ENCODE measurements at places on chromosomes 11 and 22.
A peak's percentile ranks its signal among the peaks of the same experiment; 100 is the strongest.

GRCh38 chr22:48981371-48982061 is 846.2 kb downstream of the BRD1 start:
- DNase-seq: no peak

DNA sequence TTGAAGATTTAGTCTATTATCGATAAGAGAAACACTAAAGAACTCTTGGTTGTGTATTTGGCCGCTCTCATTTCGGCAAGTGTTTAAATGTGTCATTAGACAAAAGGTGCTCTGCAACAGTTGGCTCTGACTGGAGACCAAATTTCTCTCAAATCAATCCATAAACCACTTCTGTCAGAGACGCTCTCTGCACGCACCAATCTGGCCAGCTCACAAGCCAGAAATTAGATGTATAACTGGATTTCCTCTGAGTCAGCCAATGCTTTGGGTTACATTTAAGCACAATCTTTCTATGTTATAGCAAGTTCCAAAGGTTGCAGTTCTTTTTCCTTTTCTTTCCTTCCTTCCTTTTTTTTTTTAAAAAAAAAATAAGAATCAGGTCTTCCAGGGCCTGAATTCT is 17.6 kb upstream of the PARVA start:
- no peak for DNase-seq

- no peak for DNase-seq
Observed at GRCh38 chr11:207863-208180, 314 bp downstream of the RIC8A start.

- DNase-seq: peak; percentile 54
Observed at GRCh38 chr11:77547863-77548551, 41.7 kb upstream of the AQP11 start.

GRCh38 chr11:82529936-82530335 is 203.7 kb downstream of the FAM181B start:
- DNase-seq: no peak

DNA sequence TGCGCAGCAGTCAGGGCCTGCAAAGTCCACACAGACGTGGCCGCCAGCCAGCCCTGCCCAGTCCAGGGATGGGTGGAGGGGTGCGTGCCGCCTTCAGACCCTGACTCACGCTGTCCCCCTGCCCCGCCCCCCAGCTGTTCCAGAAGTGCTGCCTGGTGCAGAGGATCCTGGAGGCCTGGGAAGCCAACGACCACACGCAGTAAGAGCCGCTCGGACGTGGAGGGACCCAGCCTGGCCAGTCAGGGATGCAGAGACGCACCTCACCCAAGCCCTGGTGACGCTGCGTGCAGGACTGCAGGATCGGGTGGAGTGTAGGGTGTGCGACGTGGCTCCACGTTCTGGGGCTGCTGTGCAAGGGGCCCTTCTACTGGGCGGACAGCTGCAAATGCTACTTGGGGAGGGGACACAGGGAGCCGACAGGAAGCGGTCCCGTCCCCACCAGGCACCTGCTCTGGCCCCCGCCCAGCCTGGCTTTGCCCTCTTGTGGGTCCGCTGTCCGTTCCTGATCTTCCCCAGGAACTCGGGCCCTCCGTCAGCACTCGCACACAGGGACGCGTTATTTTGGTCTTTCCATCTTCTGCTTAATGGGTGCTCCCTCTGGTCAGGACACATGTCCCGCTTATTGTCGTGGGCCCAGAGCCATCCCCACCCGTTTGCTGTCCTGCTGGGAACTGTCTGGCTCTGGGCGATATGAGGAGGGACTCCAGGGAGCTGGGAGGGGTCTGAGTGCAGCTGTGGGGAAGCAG is 42.5 kb downstream of the SBF1 start:
- DNase-seq: no peak

- DNase-seq: no peak
Observed at GRCh38 chr11:38594895-38595294, 1996.9 kb upstream of the RAG2 start.

DNA sequence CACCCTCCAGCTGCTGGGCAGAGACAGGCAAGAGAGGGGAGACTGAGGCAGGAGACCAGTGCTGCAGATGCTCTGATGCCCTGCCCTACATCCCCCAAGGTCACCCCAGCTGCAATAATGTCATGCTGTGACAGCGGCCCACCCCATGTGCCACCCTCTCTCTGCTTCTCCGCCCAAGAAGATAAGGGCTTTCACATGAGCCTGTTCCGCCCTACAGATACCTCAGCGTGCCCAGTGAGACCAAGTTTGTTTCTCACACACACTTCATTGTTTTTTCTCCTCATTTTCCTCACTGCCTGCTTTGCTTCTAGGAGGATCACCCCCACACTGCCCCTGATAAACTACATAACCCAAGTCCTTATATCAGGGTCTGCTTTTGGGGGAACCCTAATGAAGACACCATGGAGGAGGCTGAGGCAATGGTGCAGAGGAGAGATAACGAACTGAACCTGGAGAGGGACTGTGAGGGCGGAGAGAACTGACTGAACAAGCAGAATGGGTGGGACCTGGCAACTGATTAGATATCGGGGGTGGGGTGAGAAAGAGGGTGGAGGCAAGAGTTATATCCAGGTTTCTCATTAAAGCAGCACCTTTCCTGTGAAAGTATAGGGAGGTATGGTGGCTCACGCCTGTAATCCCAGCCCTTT is 37.5 kb upstream of the TSKU start:
- DNase-seq: no peak

DNA sequence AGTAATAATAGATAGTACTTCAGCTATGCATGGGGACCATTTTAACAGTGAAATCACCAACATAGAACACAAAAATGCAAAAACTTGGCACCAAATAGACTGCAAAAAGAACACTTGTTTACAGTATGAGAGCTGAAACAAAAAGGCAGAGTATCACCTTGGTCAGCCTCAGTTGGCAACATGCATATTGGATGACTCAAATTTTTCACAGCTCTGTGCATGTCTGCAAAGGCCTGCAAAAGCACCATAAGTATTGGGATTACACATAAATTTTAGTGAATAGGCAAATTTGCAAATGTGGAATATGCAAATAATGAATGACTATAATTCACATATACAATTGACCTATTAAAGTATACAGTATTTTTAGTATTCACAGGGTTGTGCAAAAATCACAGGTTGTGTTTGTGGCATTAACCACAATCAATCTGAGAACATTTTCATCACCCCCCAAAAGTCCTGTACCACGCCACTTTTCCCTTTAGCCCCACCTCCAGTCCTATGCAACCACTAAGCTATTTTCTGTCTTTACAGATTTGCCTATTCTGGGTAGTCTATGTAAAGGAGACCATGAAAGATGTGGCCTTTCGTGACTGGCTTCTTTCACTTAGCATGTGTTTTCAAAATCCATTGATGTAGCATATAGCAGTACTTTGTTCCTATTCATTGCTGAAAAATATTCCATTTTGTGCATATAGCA is 47.2 kb downstream of the CCDC15 start:
- no peak for DNase-seq

DNA sequence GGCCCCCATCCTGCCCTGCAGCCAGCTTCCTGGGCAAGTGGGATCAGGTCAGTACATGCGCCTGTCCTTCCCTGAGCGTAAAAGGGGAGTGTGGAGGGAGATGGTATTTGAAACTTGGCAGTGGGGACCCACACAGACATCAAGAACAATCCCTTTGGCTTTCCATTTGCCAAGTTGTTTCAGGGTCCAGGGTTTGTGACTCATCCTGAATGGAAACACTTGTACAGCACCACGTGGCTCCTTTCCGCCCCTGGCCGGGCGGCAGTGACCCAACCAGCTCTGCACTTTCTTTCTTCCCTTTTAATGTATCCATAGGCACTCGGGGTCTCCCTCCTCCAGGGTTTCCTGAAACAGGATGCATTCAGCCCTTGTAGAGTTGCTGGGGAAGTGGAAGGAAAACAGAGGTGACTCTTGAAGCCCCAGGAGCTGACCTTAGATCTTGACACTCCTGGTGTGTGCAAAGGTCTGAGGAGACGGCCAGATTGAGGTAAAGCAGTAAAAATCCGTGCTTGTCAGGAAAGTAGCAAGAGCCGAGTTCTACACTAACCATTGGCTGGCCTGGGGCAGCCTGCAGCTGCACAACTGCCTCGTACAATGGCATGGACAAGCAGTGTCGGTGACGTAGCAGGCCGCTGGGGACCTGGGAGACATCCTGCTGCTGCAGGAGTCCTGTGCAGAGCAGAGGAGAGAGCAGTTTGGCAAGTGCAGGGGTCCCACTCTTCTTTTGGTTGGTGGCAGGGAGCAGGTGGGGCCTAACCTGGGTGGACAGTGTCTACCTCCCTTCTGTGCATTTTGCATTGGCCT is 189.8 kb downstream of the SNX19 start:
- no peak for DNase-seq

GRCh38 chr11:32233276-32233675 is 142.4 kb downstream of the RCN1 start:
- DNase-seq: no peak

- no peak for DNase-seq
Observed at GRCh38 chr11:22392561-22392960, 54.4 kb downstream of the SLC17A6 start.

- no peak for DNase-seq
Observed at GRCh38 chr22:40679964-40680818, 907 bp downstream of the MCHR1 start.

DNA sequence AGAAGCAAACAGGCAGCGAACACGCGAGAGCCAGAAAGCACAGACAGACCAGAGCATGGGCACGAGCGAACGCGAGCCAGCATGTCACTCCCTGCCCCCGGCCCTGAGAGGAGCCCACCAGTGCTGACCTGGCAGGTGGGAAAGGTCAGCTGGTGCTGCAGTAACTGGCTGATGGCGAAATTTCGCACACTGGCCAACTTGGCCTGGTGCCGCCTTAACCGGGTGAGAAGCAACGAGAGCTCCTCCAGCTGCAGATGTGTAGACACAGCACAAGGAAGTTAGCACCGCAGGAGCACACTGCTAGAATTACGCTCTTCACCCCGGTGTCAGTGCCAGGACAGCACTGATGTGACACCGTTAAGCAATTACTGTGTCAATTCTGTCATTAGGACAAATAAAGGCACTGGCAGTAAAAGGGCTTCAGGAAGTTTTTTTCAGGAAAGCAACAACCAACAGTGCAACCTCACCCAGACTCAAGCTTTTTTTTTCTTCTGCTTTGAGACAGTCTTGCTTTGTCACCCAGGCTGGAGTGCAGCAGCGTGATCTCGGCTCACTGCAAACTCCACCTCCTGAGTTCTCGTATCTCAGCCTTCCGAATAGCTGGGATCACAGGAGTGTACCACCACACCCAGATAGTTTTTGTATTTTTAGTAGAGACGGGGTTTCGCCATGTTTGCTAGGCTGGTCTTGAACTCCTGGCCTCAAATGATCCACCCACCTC is 76.8 kb downstream of the C11orf58 start:
- no peak for DNase-seq

GRCh38 chr22:45769569-45770210 is 98.1 kb downstream of the ATXN10 start:
- DNase-seq: no peak

- no peak for DNase-seq
Observed at GRCh38 chr11:70595452-70595851, 197.1 kb downstream of the CTTN start.

DNA sequence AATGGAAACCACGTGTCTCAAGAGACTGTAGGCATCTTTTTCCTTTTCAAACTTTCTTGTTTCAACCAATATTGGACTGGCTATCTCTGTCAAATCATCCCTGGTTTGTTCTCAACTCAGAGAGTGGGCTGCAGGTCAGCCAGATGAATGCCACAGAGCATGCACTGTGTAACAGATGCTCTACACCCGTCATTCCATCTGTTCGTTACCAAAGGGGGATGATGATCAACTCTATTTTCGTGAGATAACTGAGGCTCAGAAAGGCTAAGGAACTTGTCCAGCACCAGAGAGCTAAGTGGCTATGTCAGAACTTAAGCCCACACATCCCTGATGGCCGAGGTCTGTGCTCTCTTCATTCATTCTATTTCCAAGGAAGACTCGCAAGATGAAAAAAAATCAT is 42.1 kb downstream of the SLC1A2 start:
- DNase-seq: no peak

GRCh38 chr11:119100246-119100970 is 1.2 kb downstream of the DPAGT1 start:
- DNase-seq: peak; percentile 28

GRCh38 chr11:95324826-95325225 is 93.8 kb upstream of the SESN3 start:
- DNase-seq: no peak

DNA sequence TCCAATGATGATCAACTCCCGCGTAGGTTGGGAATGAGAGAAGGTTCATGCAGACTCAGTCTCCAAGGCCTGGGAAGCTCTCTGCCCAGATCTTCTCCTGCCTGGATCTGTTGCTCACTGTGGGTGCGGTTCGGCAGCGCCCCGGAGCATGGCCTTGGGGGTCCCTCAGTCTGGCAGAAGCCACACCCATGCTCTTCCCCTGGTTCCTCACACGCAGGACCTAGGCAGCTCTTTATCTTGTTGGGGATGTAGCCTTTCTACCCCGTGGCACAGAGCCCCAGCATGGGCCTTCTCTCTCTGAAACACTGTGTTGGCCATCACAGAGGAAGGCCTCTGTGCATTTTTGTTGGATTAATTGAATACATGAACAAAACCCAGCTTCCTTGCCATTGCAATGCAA is 1461.6 kb downstream of the BRD1 start:
- no peak for DNase-seq

GRCh38 chr22:28914201-28914600 is 30.8 kb downstream of the ZNRF3 start:
- DNase-seq: no peak

GRCh38 chr11:3085052-3085451 is 27.8 kb upstream of the CARS1 start:
- DNase-seq: no peak

DNA sequence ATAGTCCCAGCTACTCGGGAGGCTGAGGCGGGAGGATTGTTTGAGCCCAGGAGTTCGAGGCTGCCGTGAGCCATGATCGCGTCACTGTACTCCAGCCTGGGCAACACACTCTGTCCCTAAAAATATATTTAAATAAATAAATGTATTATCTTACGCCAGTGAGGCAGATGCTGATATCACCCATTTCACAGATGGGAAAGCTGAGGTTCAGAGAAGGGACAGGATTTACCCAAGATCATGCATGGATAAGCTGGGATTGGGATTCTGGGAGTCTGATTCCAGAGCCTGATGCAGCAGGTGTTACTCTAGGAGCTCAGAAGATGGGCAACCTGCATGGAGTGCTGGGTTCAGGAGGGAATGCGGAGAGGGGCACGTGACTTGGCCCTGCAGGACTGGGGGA is 17.8 kb downstream of the SGSM1 start:
- DNase-seq: no peak

GRCh38 chr11:120339394-120339890 is 3.2 kb downstream of the ARHGEF12 start:
- no peak for DNase-seq

GRCh38 chr11:14612694-14613093 is 30.9 kb upstream of the PDE3B start:
- no peak for DNase-seq

GRCh38 chr22:18156878-18157713 is 7.1 kb downstream of the USP18 start:
- DNase-seq: peak; percentile 44

DNA sequence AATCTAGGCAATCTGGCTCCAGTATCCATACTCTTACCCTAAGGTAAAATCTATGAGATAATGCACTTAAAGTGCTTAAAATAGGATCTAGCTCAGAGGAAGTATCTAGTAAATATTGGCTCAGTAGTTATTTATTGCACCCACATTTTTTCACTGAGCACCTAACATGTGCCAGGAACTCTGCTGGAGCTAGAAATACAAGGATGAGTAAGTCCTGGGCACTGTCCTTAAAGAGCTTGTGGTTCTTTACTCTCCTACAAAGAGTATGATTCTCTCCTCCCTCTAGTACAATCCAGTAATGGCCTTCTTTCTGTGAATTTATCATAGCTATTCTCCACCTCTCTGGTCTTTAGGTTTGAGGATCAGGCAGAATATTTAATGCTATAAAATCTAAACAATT is 59.2 kb downstream of the DEUP1 start:
- no peak for DNase-seq

GRCh38 chr11:43419460-43419859 is 60.7 kb downstream of the TTC17 start:
- peak; percentile 35 for DNase-seq

Data from CD4-positive, alpha-beta T cell treated with Interleukin-12 subunit alpha and Interleukin-12 subunit beta, for 1 hour (primary cell).